ENCODE measurements at places on chromosomes 13 and 19. TPM values are rescaled to one million over a fixed set of nuclear protein-coding genes. Genes with fewer than 3 reads are reported as not detected.

ZNF665 gene
- total RNA-seq: 3.1 TPM

CADM4 gene
- 0.39 TPM for total RNA-seq

REEP6 gene
- 2.1 TPM for total RNA-seq

SLC10A2 gene
- not detected for total RNA-seq

CBARP gene
- 3.7 TPM for total RNA-seq

C1QTNF9 gene
- not detected for total RNA-seq

ACTMAP gene
- 13.2 TPM for total RNA-seq

MYBPC2 gene
- 0.21 TPM for total RNA-seq

OSCAR gene
- total RNA-seq: 0.39 TPM

NLRP4 gene
- total RNA-seq: not detected

FPR1 gene
- total RNA-seq: not detected

ZNF135 gene
- not detected for total RNA-seq

ERVK3-1 gene
- 65.0 TPM for total RNA-seq

LILRB3 gene
- not detected for total RNA-seq

LGALS14 gene
- total RNA-seq: not detected

MAB21L1 gene
- total RNA-seq: 0.07 TPM

LILRA6 gene
- total RNA-seq: not detected

ZNF492 gene
- total RNA-seq: 0.18 TPM

FXYD1 gene
- 0.71 TPM for total RNA-seq

GRIK5 gene
- 2.4 TPM for total RNA-seq

ZNF723 gene
- total RNA-seq: not detected

SHD gene
- total RNA-seq: 1.2 TPM

SIGLEC12 gene
- total RNA-seq: 4.5 TPM

Measured in activated T-helper 2 cell treated with anti-CD3 and anti-CD28 coated beads, Interferon-gamma antibody, Interleukin-2, Interleukin-4, amounts not matched to agents 10 μg/mL and 5 μg/mL and 100 μg/mL, durations not matched to agents 14 hours and 24 hours and 36 hours (primary cell).